ENCODE measurements at places on chromosomes 3 and 15.

DNA sequence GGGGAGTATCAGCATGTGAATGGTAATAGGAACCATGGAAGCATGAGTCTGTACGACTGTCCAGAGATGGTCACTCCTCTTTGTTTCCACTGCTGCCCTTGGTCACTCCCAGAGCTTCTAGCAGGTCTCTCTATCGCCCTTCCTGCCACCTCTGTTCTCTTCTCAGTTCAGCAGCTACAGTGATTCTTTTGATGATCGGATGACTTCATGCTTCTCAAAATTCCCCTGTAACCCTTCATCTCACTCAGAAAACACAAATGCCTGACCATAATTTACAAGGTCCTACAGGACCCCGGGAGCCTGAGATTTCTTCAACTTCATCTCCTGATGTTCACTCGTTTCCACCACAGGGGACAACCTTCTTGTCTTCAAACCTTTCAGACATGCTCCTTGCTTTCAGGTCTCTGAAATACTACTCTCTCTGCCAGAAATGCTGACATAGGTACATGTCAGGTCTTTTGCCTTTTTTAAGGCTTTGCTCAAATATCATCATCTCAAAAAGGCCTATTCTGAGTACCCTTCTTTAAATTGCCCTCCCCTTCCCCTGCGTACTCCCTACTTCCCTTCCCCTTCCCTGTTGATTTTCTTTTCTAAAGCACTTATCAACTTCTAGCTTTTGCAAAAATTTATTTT, 42.1 kb upstream of the BHLHE40 start:
- DNase-seq, result no peak

DNA sequence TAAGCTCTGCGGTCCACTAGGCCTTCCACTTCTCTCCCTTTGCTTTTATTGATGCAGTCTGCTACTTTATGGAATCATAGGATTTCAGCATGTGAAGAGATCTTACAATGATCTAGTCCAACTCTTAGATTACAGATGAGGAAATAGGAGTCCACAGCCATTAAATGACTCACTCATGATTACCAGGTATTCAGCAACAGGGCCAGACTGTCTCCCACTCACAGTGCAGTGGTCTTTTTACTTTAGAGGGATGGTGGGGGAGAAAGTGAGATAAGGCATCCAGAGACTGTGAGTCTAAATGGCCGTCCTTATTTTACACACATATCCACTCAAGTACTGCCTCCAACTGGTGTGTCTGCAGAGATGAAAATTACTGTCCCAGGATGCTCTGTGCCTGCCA, 88.5 kb upstream of the SKOR1 start:
- no peak for DNase-seq

DNA sequence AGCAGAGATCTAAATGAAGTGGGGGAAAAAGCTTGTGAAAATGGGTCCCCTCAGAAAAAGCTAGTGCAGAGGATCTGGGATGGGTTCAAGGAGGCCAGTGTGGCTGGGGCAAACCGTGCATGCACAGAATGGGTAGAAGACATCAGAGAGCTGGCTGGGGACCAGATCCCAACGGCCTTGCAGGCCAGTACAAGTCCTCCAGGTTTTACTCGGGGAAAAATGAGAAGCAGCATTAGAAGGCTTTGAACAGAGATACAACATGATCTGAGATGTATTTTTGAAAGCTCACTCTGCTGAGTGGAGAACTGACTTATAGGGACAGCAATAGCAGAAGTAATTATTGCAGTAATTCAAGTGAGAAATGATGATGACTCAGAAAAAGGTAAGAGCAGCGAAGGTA, 114.5 kb downstream of the HERC1 start:
- no peak for DNase-seq

DNA sequence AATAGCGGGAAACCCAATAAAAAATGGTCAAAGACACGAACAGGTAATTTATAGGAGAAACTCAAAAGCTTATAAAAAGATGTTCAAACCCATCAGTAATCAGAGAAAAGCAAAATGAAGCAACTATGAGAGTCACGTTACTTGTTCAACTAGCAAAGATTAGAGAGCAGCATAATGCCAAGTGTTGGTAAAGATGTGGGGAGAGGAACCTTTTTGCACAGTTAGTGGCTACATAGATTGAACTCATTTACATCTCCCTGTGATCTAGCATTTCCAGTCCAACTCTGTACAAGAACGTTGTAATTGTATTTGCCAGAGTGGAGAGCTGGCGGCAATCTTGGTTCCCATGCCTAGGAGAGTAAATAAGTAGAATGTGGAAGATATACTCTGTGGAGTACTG, 15.2 kb downstream of the CCR1 start:
- DNase-seq, result no peak

DNA sequence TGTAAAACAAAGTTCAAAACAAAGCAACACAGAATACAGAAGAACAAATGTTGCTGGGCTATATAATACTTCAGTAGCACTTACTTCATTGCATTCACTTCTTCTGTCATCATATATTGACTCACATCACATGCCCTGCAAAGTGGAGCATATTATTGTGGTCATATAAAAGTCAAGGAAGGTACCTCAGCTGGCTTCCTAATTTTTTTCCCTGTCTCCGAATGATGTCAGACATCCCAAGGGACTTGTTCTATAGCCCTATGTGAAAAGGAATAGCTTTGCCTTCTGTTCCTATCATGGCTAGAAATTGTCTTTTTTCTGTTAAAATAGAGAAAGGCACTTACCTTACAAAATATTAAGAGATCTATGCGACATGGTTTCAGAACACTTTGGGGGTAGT, 109.4 kb downstream of the LRTM1 start:
- no peak for DNase-seq

DNA sequence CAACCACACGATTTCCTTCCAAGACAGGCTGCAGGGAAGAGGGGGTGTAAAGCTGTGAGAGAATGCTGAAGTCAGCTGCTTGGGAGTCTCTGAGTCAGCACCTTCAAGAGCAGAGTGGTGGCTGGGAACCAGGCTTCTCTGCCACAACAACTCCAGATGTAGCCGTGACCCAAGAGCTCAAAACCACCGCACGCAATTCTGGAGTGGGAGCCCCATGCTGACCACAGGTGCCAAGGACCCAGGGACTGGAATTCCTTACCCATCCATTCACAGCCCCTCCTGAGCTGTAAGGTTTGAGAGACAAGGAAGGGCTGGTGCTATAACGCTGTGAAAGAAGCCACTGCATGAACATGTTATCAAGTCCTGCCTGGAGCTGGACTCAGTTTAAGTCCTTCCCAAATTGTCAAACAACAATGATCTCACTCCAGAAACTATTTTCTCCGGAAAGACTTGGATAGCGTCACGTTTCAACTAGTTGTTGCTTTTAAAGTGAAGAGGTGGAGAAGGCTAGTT, 61.4 kb downstream of the UMPS start:
- no peak for DNase-seq

DNA sequence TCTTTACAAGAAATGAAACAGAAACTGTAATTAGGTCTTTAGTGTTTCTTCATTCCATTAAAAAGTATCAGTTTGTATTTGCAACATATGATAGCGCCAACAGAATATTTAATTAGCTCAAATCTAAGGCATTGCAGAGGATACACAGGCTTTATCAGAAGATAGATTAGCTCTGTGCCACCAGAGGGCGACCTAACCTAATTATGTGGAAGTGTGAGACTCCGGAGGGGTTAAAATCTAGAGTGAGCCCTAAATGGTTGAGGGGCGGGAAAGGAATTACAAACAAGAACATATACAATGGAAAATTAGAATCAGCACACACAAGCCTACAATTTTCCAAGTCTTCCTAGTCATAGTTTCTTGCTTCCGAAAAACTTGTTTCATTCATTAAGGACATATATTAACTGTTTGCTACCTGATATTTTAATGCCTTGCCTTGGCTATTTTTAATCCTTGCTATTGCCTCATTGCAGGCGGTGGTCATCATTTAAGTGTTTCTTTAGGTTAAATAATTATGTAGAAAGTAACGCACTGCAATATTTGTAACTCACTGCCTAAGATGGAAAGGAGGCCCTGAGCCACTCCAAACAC, 18.0 kb upstream of the RYR3 start:
- peak; percentile 49 for DNase-seq

DNA sequence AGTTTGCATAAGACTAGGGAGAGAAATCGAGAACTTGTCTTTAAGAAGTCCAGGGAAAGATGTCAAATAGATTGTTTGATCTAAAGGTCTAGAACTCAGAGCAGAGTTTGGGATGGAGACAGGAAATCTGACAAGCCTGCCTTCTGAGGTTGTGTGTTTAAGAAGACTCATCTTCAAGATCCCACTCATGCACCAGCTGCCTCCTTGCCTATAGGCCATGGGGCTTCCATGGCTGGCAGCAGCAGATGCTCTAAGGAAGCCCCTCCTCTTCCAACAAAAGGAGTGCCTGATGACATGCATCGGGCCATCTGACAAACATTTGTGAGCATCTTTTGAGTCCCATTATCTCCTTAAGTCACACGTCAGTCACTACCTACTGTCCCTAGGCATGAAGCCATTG, 47.4 kb downstream of the WNT5A start:
- no peak for DNase-seq

DNA sequence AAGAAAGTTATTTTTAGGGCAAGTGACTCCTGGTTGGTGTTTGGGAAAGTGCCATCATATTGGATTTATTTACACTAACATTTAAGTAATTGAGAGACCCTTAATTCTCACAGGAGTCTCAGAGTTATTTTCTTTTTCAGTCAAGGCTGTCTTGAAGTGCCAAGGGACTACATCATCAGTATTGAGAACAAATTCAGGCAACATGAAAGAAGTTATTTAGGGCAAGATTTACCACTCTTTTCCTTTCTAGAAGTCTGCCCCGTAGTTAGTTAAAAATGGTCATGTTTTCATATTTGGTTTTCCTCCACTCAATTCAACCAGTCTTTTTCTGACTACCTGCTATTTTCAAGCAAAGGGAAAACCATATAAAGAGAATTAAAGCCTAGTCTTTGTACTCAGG, 6.1 kb downstream of the B4GALT4 start:
- DNase-seq, result no peak

DNA sequence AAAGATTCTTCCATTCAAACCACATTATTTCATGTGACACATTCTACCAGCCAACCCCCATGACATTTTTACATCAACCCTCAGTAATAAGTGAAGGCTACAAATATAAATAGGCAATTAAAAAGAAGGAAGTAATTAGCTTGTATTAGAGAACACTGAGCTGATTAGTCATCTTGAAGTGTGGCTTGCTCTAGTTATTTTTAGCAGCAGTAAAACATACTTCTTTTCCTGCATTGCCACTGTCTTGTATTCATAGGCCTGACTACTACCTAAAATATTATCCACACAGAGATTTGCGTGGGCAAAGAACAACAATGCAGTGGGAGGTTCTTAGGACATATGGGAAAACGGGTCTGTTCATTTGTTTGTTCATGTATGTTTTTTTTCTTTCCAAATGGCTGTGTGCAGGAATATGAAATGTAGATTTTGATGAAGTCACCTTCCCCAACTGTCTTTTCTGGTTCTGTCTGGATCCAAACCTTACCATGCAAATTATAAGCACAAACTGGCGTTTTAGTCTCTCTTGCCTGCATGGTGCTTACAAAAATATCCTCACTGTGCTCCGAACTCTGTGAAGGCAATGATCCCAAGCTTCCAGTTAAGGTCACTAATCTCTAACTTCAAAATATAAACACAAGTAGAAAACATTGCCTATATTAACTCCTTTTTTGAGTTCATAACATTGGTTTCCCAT, 31.5 kb upstream of the TM4SF4 start:
- no peak for DNase-seq

DNA sequence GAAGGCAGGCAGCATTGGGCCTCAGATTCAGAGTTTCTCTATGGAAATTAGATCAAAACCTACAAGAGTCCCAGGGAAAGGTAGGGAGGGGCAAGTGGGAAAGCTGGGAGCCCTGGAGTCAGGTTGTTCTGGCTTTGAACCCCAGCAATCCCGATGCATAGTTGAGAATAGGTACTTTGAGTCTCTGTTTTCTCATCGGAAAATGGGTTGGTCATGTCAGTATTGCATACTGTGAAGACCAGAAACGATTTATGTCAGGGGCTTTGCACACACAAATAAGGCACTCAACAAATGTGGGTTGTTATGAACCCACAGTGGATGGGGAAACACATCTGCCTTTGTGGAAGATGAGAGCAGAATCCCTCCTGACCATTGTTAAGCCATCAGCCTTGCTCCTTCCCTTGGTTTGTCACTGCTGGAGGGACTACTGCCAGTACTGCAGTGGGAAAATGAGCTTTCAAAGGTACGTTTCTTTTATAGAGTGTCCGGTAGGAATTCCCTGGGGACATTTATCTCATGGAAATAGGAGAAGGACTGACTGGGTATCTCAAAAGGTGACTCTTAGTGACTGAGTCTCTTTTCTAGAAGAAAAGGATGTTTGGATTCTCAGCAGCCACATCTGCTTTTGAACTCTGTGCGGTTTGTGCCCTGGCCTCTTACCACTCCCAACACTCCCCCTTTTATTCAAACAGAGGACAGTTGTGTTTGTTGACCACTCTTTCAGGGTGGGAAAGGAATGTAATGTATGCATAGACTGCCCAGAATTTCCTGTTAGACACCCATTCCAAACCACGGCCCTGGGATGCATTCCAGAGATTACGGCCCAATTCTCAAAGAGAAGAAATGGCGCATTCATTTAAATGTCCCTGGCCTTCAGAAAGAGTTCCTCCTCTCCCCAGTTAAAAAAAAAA, 54.6 kb upstream of the VILL start:
- DNase-seq, result peak; percentile 10

- DNase-seq, result peak; percentile 76
These were observed 2.0 kb upstream of the TOPBP1 start for GRCh38 chr3:133663569-133664313.

- DNase-seq, result no peak
These were observed 6.3 kb downstream of the PDZRN3 start for GRCh38 chr3:73618461-73618860.

- DNase-seq, result peak; percentile 53
These were observed 1.4 kb downstream of the EPHB1 start for GRCh38 chr3:134796281-134797056.

- DNase-seq, result no peak
These were observed 323.8 kb downstream of the GBE1 start for GRCh38 chr3:81437683-81438082.

DNA sequence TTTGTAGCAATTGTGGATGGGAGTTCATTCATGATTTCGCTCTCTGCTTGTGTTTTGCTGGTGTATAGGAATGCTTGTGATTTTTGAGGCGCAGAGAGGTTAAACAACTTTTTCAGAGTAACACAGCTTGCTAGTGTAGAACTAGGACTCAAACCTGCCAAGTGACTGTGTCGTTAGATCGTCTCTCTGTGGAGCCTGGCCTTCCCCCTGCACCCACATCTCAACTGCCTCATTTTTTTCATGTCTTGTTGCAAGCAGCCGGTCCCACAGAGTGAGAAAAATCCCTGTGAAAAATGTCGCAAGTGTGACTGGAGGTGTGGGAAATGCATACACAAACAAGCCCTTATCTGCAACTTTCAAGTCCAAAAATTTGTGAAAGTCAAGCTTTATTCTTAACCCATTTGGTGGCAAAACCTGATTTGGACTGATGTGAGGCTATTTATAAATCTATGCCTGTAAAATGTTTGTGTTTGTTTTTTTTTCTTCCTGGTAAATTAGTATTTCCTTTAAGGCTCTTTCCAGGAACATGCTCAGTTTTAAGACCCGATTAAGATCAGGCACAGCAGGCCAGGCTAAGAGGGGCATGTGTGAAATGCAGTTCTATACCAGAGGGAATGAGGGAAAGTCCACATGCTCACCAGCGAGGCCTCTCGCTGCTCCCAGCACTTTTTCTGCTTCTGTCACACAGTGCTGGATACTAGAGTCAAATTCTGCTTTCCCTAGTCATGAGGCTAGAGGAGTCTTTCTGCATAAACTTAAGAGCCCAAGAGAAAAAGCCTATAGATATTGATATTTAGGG, 25.8 kb downstream of the ST6GAL1 start:
- no peak for DNase-seq

- peak; percentile 42 for DNase-seq
These were observed 142.7 kb downstream of the GADL1 start for GRCh38 chr3:30751610-30752299.

- DNase-seq, result peak; percentile 48
These were observed 751.7 kb upstream of the GOLIM4 start for GRCh38 chr3:168847291-168847883.

Measured in kidney capillary endothelial cell (primary cell).